ENCODE measurements at places on chromosomes 12 and 14. TPM values are rescaled to one million over a fixed set of nuclear protein-coding genes. Genes with fewer than 3 reads are reported as not detected.

B4GALNT3 gene
- total RNA-seq = 26.4 TPM

SRRM4 gene
- 0.03 TPM for total RNA-seq

C14orf132 gene
- 9.5 TPM for total RNA-seq

TAS2R42 gene
- not detected for total RNA-seq

EEF1AKMT3 gene
- total RNA-seq = 7.0 TPM

CRY1 gene
- 17.6 TPM for total RNA-seq

PLA2G1B gene
- total RNA-seq = 4.7 TPM

RASSF8 gene
- 40.7 TPM for total RNA-seq

CEP170B gene
- 95.6 TPM for total RNA-seq

AICDA gene
- 2.2 TPM for total RNA-seq

DNAI7 gene
- 1.4 TPM for total RNA-seq

HNF1A gene
- total RNA-seq = 12.0 TPM

DNA sequence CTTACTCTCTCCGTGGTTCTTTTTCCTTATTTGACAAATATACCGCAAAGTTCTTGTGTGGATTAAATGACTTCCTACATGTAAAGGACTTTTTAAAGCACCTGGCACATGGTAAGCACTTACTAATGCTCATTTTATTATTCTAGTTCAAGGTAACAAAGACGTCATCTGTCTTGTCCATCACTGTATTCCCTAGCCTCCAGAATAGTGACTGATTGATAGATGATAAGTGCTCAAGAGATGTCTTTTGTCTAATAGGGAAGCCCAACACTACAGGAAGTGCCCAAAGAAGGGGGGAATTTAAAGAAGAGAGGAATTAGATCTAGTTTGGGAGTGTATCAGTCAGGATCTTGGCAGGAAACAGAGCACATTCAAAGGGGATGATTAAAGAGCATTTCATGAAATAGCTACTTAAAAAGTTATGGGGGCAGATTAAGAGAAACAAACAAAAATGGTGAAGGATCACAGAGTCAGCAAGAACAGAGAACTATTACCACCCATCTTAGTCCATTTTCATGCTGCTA is 151.9 kb downstream of the GXYLT1 start:
- DNase-seq = no peak

- DNase-seq = no peak
Observed at GRCh38 chr14:91032248-91032647, 28.2 kb downstream of the RPS6KA5 start.

DNA sequence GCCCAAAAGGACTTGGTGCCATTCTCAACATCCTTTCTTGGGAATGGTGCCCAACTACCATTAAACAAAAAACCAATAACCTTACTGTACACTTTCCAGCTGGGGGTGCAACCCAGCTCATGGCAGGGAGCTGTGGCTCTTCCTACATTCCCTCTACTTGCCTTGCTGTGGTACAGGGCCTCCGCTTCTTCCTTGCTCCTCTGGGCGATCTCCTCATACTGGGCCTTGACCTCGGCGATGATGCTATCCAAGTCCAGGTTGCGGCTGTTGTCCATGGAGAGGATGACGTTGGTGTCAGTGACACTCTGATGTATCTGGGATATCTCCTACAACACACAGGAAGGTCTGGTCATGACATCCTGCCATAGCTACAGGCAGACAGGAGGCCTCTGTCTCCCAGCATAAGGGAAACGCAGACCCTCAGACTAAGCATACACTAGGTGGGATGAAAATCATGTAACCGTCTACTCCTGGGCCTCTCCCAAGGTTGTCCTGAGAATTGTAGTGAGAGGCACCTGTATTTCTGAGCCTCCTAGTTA is 3.9 kb downstream of the KRT2 start:
- DNase-seq = no peak

GRCh38 chr12:104734541-104735095 is 223.5 kb downstream of the SLC41A2 start:
- no peak for DNase-seq

DNA sequence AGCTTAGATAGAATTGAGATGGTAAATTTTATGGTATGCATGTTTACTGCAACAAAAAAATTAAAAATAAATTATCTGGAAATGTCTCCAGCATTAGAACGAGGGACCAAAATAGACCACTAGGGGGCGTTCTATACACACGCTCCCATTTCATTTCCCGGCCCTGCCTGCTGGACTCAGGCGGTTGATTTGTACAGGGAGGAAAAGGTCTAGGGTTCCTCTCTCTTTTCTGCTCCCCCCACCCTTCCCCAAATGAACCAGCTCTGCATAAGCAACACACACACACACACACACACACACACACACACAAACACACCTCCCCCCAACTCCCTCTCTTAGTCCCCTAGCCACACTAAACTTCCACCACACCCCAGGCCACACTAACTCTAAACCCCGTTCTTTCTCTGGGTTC is 7.8 kb upstream of the DTX1 start:
- peak; percentile 76 for DNase-seq

- no peak for DNase-seq
Observed at GRCh38 chr12:43113135-43113534, 438.9 kb downstream of the ADAMTS20 start.

DNA sequence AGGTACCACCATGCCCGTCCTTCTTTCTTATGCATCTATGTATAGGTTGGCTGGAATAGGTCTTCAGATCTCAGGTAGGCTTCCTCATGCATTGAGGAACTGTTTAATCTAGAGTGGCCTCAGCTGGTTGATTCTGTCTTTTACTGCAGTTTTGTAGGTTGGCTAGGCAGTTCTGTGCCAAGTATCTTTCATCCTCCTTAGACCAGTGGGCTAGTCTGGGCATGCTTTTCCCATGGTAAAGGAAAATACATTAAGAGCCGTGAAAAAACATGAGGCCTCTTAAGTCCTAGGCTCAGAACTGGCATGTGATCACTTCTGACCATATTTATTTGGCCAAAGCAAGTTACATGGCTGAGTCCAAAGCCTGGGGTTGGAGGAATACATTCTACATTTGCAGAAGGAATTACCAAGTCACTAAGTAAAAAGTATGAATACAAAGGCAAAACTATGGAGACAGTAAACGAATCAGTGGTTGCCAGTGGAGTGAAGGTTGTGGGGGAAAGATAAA is 137.3 kb downstream of the WIF1 start:
- DNase-seq = no peak

- no peak for DNase-seq
Observed at GRCh38 chr12:82619644-82620043, 67.1 kb upstream of the TMTC2 start.

DNA sequence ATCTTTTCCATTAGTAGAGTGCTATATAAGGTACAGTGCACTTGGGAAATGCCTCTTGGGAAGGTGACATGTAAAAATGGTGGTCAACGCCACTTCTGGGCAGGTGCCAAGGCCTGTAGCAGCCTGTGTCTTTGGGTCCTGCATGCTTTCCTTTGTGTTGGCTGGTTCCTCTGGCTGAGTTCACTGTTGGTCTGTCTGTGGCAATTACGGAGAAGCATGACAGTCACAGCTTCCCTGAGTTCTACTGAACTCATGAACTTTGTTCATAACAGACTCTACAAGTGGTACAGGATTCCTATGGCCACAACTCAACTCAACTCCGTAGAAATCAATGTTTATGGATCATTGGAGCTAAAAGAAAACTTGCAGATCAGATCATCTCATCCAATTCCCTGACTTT is 98.0 kb downstream of the CACNA1C start:
- DNase-seq = no peak

- no peak for DNase-seq
Observed at GRCh38 chr14:24335461-24336171, 745 bp upstream of the ADCY4 start.

DNA sequence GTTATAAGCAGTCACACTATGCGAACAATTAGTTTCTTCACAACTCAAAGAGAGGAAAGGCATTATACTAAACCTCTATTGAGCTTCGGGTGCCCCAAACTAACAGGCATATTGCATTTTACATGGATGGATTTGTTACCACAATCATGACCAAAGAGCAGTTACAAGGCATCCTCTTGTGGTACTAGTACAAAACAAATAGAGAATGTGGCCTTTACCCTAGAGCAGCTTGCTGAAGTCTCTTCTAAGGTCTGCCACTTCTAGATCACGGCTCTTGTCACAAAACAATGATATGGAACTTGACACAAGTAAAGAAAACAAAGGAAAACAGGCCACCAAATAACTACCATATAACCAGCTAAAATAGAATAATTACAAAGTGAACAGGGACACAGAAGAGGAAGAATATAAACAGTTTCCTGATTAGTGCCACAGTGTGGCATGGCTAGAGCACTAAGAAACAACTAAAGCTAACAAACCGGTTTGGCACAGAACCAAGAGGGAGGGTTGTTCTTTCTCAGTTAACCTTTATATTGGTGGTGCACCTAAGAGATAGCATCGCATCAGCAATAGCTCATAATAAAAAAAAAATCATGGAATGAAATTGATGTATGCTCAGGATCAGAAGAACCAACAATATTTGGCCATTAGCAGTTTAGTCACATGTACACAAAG is 209.7 kb upstream of the ATP2B1 start:
- peak; percentile 38 for DNase-seq

DNA sequence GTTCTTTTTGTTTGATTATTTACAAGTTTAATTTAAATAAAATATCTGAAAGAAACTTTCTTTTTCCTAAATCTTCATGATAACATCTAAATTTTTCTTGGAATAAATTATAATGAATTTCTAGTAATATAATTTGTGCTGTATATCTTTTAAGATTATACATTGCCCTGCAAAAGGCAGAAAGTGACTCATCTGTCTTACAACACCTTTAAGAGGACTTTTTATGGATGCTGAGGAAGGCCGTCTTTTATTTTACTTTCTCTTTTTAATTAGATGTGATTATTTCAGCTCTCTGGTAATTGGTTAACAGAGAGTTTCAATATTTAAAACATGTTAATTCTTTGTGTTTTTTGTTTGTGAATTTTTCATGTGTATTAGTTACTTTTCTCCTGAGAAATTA is 598.4 kb downstream of the RPL10L start:
- DNase-seq = no peak

- DNase-seq = no peak
Observed at GRCh38 chr14:104086210-104086660, 735 bp downstream of the ASPG start.

- DNase-seq = no peak
Observed at GRCh38 chr12:112985642-112986290, 7.4 kb downstream of the OAS2 start.

- DNase-seq = no peak
Observed at GRCh38 chr14:71588028-71588427, 344.2 kb upstream of the RGS6 start.

DNA sequence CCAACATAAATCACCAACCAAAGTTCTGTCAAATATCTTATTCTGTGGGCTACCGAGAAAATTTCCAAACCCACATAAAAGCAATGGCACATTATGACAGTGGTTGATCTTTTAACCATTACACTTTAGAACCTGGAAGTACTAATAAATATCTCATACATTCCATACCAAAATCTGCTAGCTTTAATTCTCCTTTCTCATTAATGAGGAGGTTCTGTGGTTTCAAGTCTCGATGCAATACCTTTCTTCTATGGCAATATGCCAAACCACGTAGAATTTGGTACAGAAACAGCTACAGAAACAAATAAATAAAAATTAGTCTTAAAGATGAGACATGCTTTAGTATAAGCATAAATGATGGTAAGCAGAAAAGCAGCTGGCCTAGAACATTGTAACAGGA is 100.7 kb downstream of the ELK3 start:
- DNase-seq = no peak

- DNase-seq = no peak
Observed at GRCh38 chr12:1821805-1822204, 1.4 kb downstream of the LRTM2 start.

DNA sequence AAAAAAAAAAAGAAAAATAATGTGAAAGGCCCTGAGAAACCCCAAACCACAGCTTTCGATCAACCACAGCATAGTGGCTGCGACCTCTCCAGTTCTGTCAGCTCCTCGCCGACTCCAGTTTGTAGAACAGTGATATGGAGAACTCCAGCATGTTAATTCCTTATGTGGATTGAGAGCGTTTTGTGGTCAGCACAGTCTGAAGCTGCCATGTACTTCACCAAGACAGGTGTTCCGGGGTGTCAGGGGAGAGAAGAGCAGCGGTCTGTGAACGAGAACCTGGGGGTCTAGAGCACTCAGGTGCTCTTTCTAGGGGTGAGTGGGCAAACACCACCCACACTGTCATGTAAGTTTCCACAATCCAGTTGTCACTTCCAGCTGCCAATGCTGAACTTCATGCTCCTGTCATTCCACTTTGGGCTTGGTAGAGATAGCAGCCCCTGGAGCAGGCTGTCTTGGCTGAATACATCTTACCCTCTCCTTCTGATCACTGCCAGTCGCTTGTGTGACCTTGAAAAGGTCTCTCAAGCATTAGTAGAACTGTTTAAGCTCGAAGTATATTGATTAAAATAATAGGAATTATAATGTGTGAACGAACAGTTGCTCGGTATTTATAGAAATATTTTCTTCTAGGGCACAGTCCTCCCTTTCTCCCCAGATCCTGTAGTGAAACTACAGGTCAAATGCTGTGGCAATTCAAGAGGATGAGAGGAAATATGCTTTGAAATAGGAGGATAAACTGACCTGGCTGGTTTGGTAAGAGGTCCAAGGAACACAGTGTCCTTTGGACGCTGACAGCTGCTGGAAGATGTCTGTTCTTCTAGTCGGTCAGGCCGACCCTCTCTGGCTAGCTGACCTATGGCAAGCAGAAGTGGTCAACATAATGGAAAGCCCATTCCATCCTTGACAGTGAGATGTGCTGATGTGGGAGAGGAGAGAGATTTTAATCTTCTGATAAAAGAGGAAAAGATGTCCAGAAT is 15.7 kb upstream of the MAX start:
- DNase-seq = no peak

DNA sequence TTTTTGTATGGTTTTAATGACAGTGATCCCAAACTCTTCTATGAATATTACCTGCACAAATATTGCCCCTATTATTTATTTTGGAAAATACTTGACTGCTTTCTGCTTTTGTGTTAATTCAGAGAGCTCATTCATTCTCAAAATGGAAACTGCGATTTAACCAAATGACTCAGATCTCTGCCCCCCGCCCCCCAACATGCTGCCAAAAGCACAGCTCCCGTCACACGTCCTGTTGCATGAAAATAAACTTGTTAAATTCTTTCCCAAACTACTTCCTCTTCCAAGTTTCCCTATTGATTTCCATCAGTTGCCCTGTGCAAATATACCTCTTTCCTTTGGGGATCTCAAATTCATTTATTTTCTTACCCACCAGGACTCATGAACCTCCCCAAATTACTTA is 18.0 kb upstream of the NRDE2 start:
- no peak for DNase-seq

- DNase-seq = no peak
Observed at GRCh38 chr12:122174155-122174845, at the start of gene IL31. IL31 (minus strand) TSS chr12:122174221; CDS start chr12:122174172, 49 bp downstream.

GRCh38 chr12:127401536-127401935 is 865.4 kb upstream of the TMEM132C start:
- DNase-seq = no peak

- DNase-seq = no peak
Observed at GRCh38 chr14:71319666-71320065, 412.4 kb downstream of the PCNX1 start.

- DNase-seq = no peak
Observed at GRCh38 chr12:28759333-28759732, 389.7 kb upstream of the FAR2 start.

GRCh38 chr14:89349171-89350008 is 67.6 kb downstream of the FOXN3 start:
- DNase-seq = no peak

- no peak for DNase-seq
Observed at GRCh38 chr12:121099779-121100178, 32.9 kb upstream of the P2RX7 start.

Measured in mucosa of gallbladder (tissue), 1 donor.